Activated CD8-positive, alpha-beta memory T cell treated with anti-CD3 and anti-CD28 coated beads for 4 hours (primary cell): ENCODE measurements at places on chromosomes 6 and 20.

- no peak for DNase-seq
These were observed 349.9 kb upstream of the FLRT3 start for GRCh38 chr20:14687313-14687712.

- DNase-seq = no peak
These were observed 16.8 kb downstream of the L3MBTL3 start for GRCh38 chr6:130035211-130035610.

GRCh38 chr6:37916675-37917074, 97.1 kb downstream of the ZFAND3 start:
- DNase-seq = no peak

GRCh38 chr20:58967652-58968429, 13.2 kb upstream of the NELFCD start:
- no peak for DNase-seq

DNA sequence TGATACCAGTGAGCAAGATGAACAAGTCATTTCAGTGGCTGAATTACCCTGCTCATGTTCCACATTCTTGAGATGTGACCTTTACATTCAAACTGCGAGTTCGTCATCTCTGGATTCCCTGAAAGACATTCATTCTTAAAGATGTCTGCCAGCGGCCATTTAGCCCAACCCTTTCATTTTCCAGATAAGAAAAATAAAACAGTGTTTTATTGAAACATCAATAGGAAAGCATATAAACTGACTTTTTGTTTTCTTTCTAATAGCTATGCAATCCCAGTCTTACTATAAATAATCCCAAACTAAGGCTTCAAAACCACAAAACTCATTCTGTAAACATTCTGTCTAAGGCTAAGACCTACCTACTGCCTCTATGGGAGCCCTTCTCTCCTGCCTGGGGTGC, 134.0 kb downstream of the SAMD5 start:
- no peak for DNase-seq

DNA sequence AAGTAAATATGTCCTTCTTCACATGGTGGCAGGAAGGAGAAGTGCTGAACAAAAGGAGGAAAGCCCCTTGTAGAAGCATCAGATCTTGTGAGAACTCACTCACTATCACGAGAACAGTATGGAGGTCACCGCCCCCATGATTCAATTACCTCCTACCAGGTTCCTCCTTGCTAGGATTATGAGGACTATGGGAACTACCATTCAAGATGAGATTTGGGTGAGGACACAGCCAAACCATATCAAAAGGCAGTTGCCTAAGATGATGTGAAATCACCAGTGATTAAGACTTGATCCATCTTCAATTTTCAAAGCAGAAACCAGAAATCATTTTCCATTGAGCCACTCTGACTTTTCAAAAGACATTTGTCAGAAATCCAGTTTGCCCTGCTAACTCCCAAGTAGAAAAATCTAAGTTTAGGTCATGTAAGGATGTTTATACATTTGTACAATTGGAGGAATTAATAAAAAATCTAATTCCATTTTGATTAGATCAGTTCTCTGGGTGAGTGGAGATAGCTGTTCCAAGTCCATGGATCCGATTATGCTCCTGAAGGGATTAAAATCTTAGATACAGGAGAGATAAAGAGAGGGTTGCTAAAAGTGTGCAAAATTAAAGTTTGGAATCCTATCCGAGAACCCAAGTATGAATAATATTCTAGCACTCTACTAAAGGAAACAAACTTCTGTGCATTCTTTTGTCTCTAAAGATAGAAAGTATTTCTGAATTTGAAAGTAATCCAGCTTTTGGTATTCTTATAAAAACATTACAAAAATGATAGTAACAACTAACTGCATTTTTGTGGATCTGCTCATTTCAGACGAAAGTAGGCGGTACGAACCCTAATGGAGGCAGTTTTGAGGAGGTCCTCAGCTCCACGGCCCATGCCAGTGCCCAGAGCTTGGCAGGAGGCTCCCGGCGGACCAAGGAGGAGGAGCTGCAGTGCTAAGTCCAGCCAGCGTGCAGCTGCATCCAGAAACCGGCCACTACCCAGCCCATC, 39.5 kb downstream of the HDDC2 start:
- no peak for DNase-seq

GRCh38 chr6:132789396-132789776, 9.1 kb downstream of the SLC18B1 start:
- no peak for DNase-seq

DNA sequence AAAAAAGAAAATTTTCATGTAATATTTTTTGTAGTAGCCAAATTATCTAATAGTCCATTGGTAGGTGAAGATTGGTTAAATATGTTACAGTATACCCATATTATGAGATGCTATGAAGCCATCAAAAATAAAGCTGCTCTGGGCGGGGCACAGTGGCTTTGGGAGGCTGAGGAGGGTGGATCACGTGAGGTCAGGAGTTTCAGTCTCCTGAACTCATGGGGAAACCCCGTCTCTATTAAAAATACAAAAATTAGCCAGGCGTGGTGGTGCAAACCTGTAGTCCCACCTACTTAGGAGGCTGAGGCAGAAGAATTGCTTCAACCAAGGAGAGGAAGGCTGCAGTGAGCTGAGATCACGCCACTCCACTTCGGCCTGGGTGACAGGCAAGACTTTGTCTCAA, 360.5 kb downstream of the KIF16B start:
- DNase-seq = no peak

DNA sequence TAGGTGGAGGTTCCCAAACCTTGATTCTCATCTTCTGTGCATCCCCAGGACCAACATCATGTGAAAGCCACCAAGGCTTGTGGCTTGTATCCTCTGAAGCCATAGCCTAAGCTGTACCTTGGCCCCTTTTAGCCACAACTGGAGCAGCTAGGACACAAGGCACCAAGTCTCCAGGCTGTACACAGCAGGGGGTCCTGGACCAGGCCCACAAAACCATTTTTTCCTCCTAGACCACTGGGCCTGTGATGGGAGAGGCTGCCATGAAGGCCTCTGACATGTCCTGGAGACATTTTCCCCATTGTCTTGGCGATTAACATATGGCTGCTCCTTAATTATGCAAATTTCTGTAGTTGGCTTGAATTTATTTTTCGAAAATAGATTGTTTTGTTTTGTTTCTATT, 114.8 kb upstream of the LAMA2 start:
- no peak for DNase-seq

DNA sequence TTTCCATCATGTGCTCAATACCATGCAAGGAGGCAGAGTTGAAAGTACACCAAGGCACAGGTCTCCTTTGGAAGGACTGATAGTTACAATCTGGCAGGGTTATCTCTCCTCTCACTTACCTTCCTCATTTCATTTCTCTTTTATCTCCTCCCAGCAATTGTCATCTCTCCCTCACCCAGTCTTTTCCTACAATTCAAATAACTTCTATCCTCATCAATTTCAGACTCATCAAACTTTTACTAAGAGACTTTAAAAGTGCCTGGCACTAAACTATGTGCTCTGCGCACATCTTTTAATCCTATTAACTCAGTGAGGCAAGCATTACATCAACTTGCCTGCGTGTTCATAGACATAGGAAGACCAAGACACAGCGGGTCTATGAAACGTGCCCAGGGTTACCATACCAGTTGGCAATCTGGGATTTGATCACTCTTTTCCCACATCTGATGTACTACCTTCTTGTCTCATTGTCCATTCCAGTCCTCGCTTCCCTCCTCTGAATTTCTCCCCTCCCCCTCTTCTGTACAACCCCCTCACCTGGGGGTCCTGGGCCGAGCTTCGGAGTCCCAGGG, 1.2 kb downstream of the VARS1 start:
- DNase-seq = no peak

GRCh38 chr20:44018259-44018941, 103.7 kb downstream of the TOX2 start:
- DNase-seq = no peak

DNA sequence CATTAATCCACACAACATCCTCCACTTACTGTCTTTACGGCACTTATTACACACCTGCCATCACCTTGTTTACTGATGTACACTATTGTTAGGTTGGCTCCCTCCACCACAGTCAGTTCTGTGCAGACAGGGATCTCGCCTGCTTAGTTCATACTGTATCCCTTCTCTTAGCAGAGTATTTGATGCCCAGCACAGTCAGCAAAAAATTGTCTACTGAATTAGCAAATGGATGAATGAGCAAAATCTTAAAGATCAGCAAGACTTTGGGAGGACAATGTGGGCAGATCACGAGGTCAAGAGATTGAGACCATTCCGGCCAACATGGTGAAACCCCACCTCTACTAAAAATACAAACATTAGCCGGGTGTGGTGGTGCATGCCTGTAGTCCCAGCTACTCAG, 109.8 kb upstream of the ATXN1 start:
- DNase-seq = no peak

GRCh38 chr6:23282252-23283021, 713.1 kb downstream of the HDGFL1 start:
- DNase-seq = no peak

- DNase-seq = no peak
These were observed 87.2 kb downstream of the CD40 start for GRCh38 chr20:46205349-46205748.

DNA sequence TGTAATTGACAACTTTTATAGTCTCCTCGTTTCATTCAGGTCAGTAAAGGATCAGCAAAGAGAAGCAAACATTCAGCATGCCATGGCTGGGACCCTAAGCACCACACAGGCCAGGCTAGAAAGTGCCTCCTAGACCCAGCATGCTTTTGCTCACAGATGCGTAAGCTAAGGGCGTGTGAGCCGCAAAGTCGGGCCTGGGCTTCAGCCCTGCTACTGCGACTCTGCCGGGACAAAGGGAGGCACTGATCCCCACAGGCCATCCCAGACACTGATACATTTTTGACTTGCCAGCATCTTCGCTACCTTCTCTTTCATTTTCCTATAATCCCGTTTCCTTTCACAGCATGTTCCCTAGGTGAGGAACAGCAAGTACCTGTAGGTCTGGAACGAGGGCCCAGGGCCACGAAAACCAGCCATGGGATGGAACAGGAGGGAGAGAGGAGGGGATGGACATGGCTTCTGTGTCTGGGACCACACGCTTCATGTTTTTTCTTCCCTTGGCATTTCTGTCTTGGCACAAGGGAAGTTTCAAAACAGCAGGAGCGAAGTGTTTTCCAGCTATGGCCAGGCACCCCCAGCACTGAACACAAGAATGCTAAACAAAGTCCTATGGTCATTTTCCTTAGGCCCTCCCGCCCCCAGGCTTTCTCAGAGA, 42.6 kb downstream of the IRF4 start:
- no peak for DNase-seq

GRCh38 chr6:140204154-140204553, 829.7 kb upstream of the CITED2 start:
- DNase-seq = no peak

DNA sequence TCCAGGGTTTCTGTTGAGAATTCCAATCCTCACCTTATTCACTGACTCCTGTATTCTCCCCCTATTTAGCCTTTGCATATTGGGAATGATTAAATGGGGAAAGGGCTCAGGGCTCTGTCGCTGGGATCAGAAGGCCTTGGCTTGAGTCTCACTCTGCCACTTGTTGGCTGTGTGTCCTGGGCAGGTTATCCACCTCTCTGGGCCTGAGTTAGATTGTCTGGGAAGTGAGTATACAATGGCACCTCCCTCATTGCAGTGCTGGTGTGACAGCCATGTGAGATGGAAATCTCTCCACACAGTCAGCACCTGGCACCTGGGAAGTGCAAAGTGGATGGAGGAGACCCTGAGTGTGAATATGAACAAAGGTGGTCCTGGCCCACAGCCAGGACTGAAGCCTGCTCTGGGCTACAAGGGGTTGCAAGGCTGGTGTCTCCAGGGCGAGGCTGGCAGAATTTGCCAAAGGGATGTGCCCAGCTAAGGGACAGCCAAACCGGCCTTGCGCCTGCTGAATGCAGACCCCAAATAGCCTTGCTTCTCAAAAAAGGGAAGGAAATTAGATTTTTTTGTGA, 200.0 kb upstream of the PMEPA1 start:
- DNase-seq = no peak

DNA sequence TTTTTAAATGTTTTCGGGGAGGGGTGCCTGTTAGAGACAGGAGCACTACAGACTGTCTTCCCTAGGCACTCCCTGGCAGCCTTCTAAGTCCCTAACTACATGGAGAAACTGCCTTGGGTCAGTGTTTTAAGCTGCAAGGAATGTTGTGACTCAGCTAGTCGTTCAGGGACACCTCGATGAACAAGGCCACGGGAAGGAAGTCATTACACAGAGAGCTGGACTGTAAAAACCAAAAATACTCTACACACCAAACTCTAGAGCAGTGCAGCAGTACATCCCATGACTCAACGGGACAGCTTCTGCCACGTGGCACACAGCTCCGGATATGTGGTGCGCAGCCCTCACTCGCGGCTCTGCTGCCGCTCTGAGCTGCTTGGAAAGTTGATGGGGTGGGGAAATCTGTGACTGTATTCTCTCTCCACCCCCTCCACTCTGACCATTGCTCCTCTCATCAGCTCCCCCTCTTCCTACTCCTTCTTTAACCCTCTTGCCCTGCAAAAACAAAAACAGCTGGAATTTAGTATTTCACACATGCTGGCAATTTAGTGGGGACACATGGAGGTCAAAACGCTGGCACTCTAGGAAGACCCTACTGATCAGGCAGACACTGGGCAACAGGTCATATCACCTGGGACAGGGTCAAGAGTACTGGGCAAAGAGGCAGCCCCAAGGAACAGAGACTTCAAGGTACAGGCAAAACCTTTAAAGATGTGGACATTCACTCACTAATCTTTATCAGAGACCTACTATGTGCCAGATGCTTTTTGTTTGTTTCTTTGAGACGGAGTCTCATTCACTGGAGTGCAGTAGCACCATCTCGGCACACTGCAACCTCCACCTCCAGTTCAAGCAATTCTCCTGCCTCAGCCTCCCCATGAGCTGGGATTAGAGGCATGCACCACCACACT, 10.9 kb upstream of the LPIN3 start:
- peak; percentile 57 for DNase-seq

DNA sequence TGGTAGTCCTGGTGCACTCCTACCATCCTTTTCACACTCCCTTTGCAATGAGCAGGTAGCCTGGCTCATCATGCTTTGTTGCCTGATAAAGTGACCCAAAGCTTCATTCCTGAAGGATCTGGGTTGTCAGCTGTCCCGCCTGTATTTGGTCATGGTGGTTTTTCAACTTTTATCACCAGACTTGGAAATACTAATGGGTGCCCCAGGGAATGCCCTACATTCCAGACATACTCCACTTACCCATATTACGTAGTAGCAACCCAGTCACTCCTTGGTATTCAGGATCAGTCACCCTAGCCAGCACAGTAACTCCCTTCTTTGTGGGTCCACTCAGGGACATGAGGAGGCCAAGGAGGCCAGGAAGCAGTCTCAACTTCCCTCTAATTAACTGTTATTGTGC, 199.2 kb downstream of the MAFB start:
- no peak for DNase-seq
